ENCODE measurements at places on chromosomes 11 and 22.
A peak's percentile ranks its signal among the peaks of the same experiment; 100 is the strongest.

DNA sequence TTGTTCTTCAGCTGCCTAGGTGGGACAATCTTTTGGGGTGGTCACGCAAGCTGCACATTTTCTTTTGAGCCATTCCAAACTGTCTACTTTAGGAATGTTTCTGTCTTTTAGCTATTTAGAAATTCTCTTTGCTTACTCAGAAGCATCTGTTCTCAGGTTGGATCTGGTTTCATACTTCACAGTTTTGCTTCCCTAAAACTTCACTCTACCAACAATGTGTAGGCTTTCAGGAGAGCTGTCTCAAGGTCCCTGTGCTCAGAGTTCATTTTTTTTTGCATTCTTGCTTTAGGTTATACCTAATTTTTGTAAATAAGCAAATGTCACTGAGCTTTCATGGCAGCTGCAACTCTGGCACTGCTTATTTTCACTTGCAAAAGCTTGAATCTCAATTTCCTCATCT, 36.7 kb downstream of the CCDC90B start:
- no peak for DNase-seq

DNA sequence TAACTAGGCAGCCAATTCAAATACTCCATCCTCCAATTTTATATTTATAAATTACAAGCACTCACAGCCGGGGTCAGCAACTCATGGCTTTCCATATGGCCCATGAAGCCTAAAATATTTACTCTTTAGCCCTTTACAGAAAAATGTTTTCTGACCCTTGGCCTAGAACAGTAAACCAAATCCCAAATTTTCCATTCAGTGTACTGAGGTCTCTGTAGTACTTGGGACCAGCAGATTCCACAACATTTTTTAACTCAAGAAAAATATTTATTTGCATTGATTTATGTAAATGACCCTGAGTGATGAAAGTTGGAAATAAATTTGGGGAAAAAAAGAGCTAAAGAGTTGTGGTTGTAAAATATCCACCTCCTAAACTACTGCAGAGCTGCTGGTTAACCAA, 82.6 kb downstream of the SLC1A2 start:
- no peak for DNase-seq

DNA sequence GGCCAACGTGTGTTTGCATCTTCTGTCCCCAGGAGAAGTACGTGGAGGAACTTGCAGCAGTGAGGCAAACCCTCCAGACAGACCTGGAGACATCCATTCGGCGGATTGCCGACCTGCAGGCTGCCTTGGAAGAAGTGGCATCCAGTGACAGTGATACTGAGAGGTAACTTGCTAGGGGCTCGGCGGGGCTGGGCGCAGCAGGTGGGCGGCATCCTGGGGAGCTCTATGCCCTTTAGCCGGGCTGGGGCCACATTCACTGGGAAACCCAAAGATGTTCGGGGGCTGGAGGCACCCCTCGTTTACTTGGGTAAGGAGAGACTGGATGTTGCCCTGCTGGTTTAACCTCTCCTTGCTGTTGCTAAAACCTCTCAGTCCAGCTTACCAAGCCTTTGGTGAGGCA, 176.9 kb upstream of the SEZ6L start:
- DNase-seq, result no peak

DNA sequence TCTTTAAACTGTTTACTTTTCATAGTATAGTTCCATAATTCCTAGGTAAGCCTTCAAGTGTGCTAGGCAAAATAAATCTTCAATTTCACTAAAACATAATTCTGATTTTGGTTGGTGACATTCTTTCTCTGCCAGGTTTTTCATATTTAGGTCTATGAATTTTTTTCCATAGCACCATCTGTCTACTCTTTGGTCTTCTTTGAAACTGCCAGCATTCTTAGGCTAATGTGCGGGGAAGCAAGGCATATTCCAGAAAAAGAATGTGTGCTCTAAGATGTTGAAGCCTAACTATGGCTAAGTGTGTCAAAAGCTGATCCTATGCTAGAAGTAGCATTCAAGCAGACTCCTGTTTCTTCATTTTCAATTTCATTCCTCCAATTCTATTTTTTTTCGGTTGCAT, 213.9 kb upstream of the C11orf87 start:
- DNase-seq, result no peak

DNA sequence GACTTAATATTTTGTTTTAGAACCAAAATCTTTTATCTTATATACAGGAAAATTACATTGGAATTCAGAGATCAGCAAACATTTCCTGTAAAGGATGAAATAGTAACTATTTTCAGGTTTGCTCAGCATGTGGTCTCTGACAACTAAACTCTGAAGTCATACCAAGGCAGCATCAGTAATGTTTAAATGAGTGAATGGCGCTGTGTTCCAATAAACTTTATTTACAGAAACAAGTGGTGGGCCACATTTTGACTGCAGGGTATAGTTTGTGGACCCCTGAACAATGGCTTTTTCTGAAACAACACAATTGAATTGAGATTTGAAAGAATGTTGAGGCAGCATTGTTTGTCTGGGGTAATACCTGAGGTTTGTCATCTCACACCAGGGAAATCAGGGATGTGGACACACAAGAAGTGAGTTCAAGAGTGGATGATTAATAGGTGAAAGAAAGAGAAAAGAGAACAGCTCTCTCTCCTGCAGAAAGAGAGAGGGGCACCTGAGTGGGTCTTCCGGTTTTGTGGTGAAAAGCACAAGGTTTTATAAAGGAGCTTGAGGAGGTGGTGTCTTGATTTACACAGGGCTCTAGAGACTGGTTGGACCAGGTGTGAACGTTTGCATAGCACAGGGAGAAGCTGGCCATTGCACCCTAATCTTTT, 113.5 kb upstream of the VPREB1 start:
- DNase-seq, result no peak

DNA sequence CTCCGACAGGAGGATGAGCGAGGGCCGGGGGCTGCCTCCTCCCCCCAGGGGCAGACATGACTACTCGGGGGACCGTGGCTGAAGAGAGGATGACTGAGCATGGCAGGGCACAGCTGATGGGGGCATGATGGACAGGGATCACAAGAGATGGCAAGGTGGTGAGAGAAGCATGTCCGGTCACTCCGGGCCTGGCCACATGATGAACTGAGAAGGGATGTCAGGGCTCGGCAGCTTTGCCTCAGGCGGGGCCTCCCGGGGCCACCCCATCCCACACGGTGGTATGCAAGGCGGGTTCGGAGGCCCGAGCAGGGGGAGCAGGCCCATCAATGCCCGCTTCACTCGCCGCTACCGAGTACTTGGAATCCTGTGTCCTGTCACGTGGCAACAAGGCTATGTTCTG, 36.6 kb upstream of the UBASH3B start:
- DNase-seq, result no peak

- no peak for DNase-seq
Observed at GRCh38 chr11:2299773-2300172, 1.9 kb downstream of the C11orf21 start.

DNA sequence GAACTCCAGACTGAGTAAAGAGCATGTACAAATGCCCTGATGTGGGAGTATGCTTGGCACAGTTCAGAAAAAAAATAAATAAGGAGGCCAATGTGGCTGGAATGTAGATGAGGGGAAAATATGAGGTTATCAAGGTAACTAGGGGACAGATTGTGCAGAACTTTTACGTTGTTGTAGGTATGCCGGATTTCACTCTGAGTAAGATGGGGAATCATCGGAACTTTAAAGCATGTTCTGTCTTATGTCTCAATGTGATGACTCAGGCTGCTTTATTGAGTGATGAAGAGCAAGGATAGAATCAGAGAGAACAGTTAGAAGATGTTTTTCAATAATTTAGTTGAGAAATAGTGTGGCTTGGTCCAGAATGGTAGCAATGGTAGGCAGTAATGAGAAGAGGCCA, 130.4 kb downstream of the C11orf87 start:
- no peak for DNase-seq

- DNase-seq, result peak; percentile 4
Observed at GRCh38 chr11:57903441-57904123, 120.1 kb upstream of the OR9Q1 start.

GRCh38 chr22:21457023-21457787, 10.0 kb upstream of the TMEM191C start:
- no peak for DNase-seq

GRCh38 chr11:126403658-126404057, 48.2 kb downstream of the ST3GAL4 start:
- DNase-seq, result no peak

DNA sequence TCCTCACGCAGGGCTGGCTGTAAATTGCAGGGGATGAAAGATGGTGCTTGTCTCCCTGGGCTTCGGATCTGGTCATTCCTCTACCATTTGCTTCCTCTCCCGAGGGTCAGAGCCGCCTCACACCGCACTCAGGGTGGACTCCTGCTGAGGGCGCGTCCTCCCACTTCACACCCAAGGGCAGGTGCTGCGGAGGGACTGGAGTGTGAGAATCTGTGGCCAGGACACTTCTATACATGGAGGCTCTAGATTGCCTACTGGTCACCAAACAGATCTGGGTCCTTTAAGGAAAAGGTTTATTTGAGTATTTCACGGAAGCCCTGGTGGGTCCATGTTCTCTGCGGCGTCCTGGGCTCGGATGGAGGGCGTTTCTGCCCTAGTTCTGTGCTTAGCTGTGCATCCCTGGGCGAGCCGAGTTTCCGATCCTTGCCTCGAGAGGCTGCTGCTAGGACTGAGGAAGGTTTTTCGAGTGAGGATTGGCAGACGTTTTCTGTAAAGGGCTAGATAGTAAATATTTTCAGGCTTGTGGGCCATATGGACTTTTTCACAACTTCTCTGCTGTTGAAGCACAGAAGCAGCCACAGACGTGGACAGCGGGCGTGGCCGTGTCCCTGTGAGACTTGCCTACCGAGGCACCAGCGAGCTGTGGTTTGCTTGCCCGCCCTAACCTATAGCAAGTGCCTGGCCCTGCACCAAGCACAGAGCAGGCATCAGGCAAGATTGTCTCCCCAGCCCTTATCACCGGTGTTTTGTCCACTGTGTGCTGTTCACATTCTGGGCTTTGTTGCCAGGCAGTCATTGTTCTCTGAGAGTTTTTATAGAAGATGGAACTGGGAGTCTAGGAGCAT, 279.0 kb downstream of the TBC1D22A start:
- no peak for DNase-seq

DNA sequence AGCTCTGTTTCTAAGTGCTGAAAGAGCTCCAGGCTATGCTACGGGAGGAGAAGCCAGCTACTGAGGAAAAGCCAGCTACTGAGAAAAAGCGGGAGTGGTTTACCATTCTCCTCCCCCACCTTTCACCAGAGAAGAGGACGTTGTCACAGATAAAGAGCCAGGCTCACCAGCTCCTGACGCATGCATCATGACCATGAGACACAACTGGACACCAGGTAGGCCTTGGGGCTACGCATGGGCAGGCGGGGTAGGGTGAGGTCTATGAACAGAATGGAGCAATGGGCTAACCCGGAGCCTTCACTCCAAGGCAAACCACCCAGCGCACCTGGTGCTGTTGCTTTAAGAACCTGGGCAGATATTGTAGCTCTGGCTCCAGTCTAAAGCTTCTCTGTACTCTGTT, 1.1 kb downstream of the IL18BP start:
- DNase-seq, result no peak

GRCh38 chr11:36577859-36578258, 10.1 kb downstream of the RAG1 start:
- DNase-seq, result no peak

GRCh38 chr11:57778318-57779037, 16.9 kb downstream of the CTNND1 start:
- no peak for DNase-seq

DNA sequence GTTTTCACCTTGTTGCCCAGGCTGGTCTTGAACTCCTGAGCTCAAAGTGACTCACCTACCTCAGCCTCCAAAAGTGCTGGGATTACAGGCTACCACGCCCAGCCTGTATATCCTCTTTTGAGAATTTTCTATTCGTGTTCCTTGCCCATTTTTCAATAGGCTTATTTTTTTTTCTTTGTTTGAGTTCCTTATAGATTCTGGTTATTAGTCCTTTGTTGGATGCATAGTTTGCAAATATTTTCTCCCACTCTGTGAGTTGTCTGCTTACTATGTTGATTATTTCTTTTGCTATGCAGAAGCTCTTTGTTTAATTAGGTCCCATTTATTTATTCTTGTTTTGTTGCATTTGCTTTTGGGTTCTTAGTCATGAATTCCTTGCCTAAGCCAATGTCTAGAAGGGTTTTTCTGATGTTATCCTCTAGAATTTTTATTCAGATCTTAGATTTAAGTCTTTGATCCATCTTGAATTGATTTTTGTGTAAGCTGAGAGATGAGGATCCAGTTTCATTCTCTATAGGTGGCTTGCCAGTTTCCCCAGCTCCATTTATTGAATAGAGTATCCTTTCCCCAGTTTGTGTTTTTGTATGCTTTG, 17.7 kb upstream of the ZBED5 start:
- no peak for DNase-seq

DNA sequence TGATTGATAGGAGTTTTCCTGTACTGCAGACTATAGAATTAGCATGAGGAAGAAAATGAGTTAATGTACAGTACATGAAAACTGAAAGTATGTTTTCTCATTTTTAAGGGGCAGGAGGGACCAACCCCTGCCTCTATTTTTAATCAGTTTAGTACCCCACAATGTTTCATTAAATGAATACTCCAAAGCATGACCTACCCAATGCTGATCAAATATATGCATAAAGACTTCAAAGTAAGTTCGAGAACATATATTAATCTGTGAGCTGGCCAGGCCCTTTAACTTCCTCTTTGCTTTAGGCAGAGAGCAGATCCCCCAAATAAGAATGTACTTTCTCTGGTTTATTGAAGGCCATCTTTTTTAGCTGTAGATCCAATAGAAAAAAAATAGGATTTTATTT, 161.0 kb downstream of the FCHSD2 start:
- DNase-seq, result no peak

- no peak for DNase-seq
Observed at GRCh38 chr11:110303414-110303826, 7.0 kb upstream of the RDX start.

- no peak for DNase-seq
Observed at GRCh38 chr22:27250886-27251285, 550.7 kb downstream of the MN1 start.

- no peak for DNase-seq
Observed at GRCh38 chr22:44736581-44737405, 15.6 kb upstream of the ARHGAP8 start.

DNA sequence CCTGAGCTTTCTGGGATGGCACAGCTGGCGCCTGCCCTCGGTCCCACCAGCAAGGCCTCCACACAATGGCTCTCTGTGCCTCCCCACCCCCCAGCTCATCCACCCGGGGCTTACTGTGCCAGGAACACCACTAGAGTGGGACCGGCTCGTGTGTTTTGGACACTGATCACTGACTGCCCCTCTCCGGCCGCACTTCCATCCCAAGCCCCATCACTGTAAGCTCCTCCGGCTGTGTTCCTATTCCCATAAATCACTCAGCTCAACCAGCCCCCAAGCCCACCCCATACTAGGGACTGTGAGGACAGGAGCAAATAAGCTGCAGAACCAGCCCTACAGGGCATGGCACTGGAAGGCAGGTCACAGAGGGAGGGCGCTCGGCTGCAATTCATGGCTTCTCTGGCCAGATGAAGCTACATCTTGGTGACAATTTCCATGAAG, 7.3 kb downstream of the APBB1 start:
- DNase-seq, result no peak

Measured in CD4-positive, alpha-beta T cell treated with Interleukin-1 beta for 1 hour (primary cell).